ENCODE measurements at places on chromosomes 4 and X. TPM values are rescaled to one million over a fixed set of nuclear protein-coding genes. Genes with fewer than 3 reads are reported as not detected.

DNA sequence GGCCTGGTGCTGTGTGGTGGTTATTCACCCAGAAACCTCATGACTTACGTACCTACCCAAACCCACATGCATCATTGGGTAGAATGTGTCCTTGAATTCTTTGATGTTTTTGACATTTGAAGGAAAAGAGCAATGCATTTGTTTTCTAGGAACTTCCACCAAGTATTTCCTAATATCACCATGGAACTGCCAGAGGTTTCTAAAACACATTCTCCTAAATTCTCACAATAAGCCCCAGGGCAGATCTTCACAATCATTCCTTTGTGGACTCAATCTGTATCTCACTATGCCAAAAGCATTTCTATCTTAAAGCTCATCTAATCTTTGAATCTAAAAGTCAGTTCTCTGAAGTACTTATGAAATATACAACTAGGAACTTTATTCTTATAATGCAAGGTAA is 8.3 kb upstream of the ODAM start:
- DNase-seq = no peak
- H3K36me3 ChIP-seq = no peaks in the 10 kb centered on the region
- no peak overlapping the region for H3K27ac ChIP-seq
- H3K4me1 ChIP-seq = no peaks in the 10 kb centered on the region
- H3K27me3 ChIP-seq = no peaks in the 10 kb centered on the region

GRCh38 chr4:4800646-4801408 is 58.6 kb upstream of the MSX1 start:
- no peaks in the 10 kb centered on the region for H3K4me1 ChIP-seq
- peaks cover 2% of the 10 kb centered on the region for H3K27me3 ChIP-seq
- no peak for DNase-seq
- no peak overlapping the region for H3K27ac ChIP-seq
- no peak overlapping the region for H3K4me3 ChIP-seq

DNA sequence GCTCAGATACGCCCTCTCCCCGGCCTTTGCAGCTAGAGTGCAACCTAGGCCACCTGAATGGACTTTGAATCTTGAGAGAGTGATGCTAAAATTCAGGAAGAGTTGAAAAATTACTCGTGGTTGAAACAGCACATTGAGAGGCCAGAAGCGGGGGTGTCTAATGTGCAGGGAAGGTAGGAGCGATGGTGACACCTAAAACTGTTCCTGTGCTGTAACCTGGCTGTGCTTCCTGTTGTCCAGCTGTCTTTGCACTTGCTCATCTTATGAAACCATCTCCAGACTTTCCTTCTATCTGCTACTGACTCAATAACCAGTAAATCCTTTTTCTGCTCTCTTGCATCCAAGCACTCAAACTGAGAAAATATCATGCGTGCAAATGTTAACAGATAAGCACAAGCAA is 106.4 kb upstream of the RPS6KA3 start:
- H3K27ac ChIP-seq = no peak overlapping the region
- H3K36me3 ChIP-seq = no peaks in the 10 kb centered on the region
- H3K4me3 ChIP-seq = no peak overlapping the region
- DNase-seq = no peak
- no peaks in the 10 kb centered on the region for H3K27me3 ChIP-seq
- peaks cover 14% of the 10 kb centered on the region for H3K4me1 ChIP-seq

DNA sequence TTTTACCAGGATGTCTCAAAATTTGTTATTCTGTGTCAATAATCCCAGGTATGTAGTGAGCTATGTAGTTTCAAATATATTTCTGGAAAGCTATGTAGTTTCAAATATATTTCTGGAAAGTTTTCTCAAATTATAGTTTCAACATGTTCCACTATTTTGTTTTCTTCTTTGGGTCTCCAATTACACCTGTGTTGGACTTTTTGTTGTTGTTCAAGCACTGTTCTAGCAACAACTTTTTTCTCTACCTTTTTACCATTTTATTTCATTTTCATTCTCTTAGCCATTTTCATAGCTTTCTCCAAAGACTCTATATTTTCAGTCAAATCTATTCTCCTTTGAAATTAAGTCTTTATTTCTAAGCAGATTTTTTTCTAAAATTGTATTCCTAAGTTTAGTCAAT is 88.4 kb downstream of the LCORL start:
- no peaks in the 10 kb centered on the region for H3K27me3 ChIP-seq
- peaks cover 22% of the 10 kb centered on the region for H3K36me3 ChIP-seq
- no peak for DNase-seq

DNA sequence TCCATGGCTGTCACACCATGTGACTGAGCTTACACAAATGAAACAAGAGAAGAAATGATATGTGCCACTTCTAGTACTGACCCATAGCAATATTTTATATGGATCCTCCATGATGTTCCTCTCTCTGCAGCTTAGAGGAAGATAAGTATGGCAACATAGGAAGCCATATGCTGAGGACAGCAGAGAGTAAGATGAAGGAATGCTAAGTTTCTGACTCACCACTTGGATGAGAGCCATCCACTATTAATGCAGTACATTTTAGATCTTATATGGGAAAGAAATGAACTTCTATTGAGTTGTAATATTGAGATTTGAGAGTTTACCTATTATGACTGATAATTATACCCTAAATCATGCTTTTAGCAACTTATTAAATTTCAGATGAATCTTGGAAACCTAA is 386.9 kb upstream of the MAOA start:
- H3K4me1 ChIP-seq = no peaks in the 10 kb centered on the region
- no peaks in the 10 kb centered on the region for H3K27me3 ChIP-seq
- H3K27ac ChIP-seq = no peak overlapping the region
- DNase-seq = no peak
- no peaks in the 10 kb centered on the region for H3K36me3 ChIP-seq

DNA sequence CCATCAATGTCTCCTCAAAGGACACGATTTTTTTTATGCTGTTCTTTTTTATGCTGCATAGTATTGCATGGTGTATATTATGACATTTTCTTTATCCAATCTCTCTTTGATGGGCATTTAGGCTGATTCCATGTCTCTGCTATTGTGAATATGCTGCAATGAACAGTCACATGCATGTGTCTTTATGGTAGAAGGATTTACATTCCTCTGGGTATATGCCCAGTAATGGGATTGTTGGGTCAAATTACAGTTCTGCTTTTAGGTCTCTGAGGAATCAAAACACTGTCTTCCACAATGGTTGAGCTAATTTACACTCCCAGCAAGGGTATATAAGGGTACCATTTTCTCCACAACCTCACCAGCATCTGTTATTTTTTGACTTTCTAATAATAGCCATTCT is 113.9 kb downstream of the GRIA3 start:
- no peaks in the 10 kb centered on the region for H3K27me3 ChIP-seq
- no peaks in the 10 kb centered on the region for H3K4me1 ChIP-seq
- H3K27ac ChIP-seq = no peak overlapping the region
- no peak for DNase-seq
- no peak overlapping the region for H3K4me3 ChIP-seq

DNA sequence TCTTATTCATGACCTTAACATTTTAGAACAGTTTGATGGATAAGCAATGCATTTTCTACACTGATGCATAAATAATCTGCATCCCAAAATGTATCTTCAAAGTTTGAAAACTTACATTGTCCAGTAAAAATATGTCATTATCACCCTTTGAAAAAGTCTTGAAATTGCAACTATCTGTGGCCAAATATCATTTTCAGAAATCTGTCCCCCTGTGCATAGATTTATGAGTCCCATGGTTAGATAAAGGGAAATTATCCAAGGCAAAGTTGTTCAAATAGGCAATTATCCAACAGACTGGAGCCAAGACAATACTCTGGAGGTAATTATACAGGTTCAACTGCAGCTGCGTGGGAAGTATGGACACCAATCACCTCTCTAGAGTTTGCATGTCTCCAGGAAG is 182.5 kb upstream of the INTU start:
- DNase-seq = no peak
- no peaks in the 10 kb centered on the region for H3K4me1 ChIP-seq
- H3K4me3 ChIP-seq = no peak overlapping the region
- no peaks in the 10 kb centered on the region for H3K27me3 ChIP-seq
- no peak overlapping the region for H3K27ac ChIP-seq
- no peaks in the 10 kb centered on the region for H3K36me3 ChIP-seq

DNA sequence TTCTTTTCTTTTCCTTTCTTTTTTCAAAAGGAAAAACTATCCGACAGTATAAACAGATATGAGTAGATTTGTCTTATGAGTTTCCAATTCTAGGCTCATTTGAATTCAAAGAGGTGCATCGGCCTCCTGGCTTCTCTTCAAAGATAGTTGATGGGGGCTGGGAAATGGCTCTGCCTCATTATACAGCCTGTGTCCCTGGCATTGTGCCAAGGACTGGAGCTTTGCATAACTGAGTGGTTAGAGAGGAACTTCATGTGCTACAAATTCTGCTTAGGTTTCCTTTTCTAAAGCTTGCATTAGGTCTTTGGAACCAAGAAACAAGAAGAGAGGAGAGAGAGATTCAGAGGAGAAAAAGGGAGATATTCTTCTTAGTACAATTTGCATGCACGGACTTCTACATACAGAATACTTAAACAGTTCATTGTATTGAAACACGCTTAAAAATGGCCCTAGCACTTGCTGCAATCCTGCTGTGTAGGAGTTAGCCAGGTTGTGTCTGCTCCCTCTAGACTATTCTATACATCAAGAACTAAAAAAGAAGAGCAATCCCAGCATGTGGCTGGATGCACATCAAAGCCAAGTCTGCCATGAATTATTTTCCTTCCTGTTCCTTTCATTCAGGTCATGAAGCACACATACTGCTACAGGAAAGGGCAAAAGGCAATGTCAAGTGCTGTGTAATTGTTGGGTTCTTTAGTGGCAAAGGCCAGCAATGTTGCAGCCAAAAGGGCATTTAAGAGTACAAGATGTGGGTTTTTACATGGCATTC is 70.9 kb downstream of the INTS12 start:
- peaks cover 7% of the 10 kb centered on the region for H3K27me3 ChIP-seq
- no peak overlapping the region for H3K4me3 ChIP-seq
- no peak overlapping the region for H3K27ac ChIP-seq
- peaks cover 2% of the 10 kb centered on the region for H3K4me1 ChIP-seq

- H3K36me3 ChIP-seq = no peaks in the 10 kb centered on the region
- no peak for DNase-seq
- H3K4me3 ChIP-seq = no peak overlapping the region
- H3K27me3 ChIP-seq = peaks cover 16% of the 10 kb centered on the region
- no peak overlapping the region for H3K27ac ChIP-seq
Measured at GRCh38 chr4:13511101-13511500, 27.0 kb upstream of the RAB28 start.

DNA sequence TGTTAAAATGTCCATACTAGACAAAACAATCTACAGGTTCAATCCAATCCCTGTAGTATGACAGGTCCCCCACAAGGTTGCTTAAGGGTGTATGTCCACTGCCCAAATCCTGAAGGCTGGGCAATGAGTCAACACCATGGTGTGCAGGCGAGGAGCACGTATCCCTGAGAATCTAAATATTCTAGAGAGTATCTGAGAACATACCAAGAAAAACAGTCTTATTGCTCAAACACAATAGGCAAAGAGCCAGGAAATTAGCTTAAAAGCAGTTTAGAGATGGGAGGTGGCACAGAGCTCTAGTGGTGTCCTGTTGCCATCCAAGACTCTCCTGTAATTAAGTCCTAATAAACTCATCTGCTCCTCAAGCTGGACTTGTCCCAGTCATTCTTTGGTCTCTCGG is 37.0 kb downstream of the RCHY1 start:
- H3K27ac ChIP-seq = no peak overlapping the region
- H3K27me3 ChIP-seq = no peaks in the 10 kb centered on the region
- no peak overlapping the region for H3K4me3 ChIP-seq
- H3K36me3 ChIP-seq = peaks cover 61% of the 10 kb centered on the region

DNA sequence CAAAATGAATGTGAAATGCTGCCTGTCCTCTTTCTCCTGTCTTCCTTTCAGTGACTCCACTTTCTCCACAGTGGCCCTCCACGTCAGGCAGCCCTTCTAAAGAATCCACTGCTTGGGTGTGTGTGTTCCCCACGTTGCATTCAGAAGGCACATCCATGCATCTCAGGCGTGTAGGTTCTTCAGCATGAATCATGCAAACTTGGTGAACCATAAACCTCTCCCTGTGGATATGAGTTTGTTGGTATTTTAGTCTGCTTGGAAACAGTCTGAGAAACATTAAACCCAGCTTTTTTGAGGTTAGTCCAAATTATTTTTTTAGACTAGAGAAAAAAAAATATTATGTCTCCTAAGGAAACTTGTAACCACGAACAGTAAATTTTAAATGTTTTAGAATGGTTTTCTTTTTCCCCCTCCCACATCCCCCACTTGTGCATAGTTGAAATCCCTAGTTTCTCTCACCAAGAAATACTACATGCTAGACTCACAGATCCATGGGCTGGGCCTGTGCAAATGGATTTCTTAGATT is 251.6 kb downstream of the CBR4 start:
- no peak overlapping the region for H3K27ac ChIP-seq
- no peaks in the 10 kb centered on the region for H3K36me3 ChIP-seq
- no peaks in the 10 kb centered on the region for H3K4me1 ChIP-seq
- no peak for DNase-seq

- no peak for DNase-seq
- no peaks in the 10 kb centered on the region for H3K27me3 ChIP-seq
- no peaks in the 10 kb centered on the region for H3K36me3 ChIP-seq
- H3K4me3 ChIP-seq = no peak overlapping the region
Measured at GRCh38 chr4:179415037-179415846, 1973.0 kb upstream of the AGA start.

- H3K4me1 ChIP-seq = no peaks in the 10 kb centered on the region
- no peak overlapping the region for H3K27ac ChIP-seq
- H3K36me3 ChIP-seq = no peaks in the 10 kb centered on the region
- DNase-seq = no peak
- H3K27me3 ChIP-seq = no peaks in the 10 kb centered on the region
Measured at GRCh38 chr4:167713756-167714155, 378.6 kb upstream of the ANXA10 start.

- peak; percentile 71 for DNase-seq
- peaks cover 3% of the 10 kb centered on the region for H3K36me3 ChIP-seq
- H3K27me3 ChIP-seq = no peaks in the 10 kb centered on the region
- peak overlapping the region; percentile 91 for H3K4me3 ChIP-seq
- H3K4me1 ChIP-seq = peaks cover 38% of the 10 kb centered on the region
Measured at GRCh38 chr4:87005690-87006425, 71.0 kb downstream of the AFF1 start.

GRCh38 chr4:150140774-150141400 is 62.6 kb downstream of the DCLK2 start:
- no peak for DNase-seq
- no peaks in the 10 kb centered on the region for H3K27me3 ChIP-seq

GRCh38 chr4:120025516-120025915 is 41.1 kb downstream of the MAD2L1 start:
- no peaks in the 10 kb centered on the region for H3K36me3 ChIP-seq
- no peak overlapping the region for H3K27ac ChIP-seq
- H3K4me3 ChIP-seq = no peak overlapping the region
- DNase-seq = no peak

Gene TMEM271
- total RNA-seq = not detected

Gene ADAMTS3
- not detected for total RNA-seq

Gene SSX2
- not detected for total RNA-seq

Gene RBMXL3
- not detected for total RNA-seq

Gene TENM3
- total RNA-seq = not detected

Gene SATL1
- not detected for total RNA-seq

Gene FAM13A
- total RNA-seq = 2.6 TPM

Gene XAGE1A
- total RNA-seq = not detected

Gene ARX
- total RNA-seq = not detected
